CD8-positive, alpha-beta memory T cell (primary cell): ENCODE measurements at places on chromosomes 5 and 9. TPM values are rescaled to one million over a fixed set of nuclear protein-coding genes. Genes with fewer than 3 reads are reported as not detected.

GRCh38 chr9:27073841-27074728 is 34.9 kb upstream of the TEK start:
- DNase-seq = no peak
- H3K4me1 ChIP-seq = no peaks in the 10 kb centered on the region
- H3K27me3 ChIP-seq = no peaks in the 10 kb centered on the region
- no peak overlapping the region for H3K4me3 ChIP-seq
- H3K36me3 ChIP-seq = no peaks in the 10 kb centered on the region

GRCh38 chr5:122941737-122942136 is 94.8 kb downstream of the PPIC start:
- DNase-seq = no peak
- H3K27me3 ChIP-seq = no peaks in the 10 kb centered on the region
- no peaks in the 10 kb centered on the region for H3K36me3 ChIP-seq
- no peak overlapping the region for H3K27ac ChIP-seq

DNA sequence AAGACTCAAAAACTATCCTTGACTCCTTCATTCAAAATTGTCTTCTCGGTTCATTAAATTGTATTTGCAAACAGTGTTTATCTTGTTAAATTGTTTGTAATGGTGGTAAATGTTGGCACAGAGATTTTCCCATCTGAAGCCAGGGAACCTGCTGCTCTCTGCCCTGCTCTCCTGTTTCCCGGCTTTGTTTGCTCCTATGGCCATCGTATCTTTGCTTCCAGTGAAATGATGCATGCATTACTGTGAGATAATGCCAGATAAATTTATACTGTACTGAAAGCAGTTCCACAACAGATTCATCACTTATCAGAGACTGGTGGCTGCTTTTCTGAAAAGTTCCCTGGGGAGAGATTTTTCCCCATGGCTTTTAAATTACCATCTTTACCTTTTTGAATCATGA is 81.4 kb downstream of the CD180 start:
- DNase-seq = no peak
- no peak overlapping the region for H3K4me3 ChIP-seq
- H3K36me3 ChIP-seq = no peaks in the 10 kb centered on the region
- no peaks in the 10 kb centered on the region for H3K27me3 ChIP-seq
- H3K27ac ChIP-seq = no peak overlapping the region

- no peak overlapping the region for H3K4me3 ChIP-seq
- DNase-seq = no peak
- H3K27ac ChIP-seq = no peak overlapping the region
- no peaks in the 10 kb centered on the region for H3K27me3 ChIP-seq
- H3K36me3 ChIP-seq = no peaks in the 10 kb centered on the region
Measured at GRCh38 chr9:129451669-129452068, 169.2 kb downstream of the C9orf50 start.

GRCh38 chr5:68011801-68012200 is 203.8 kb upstream of the PIK3R1 start:
- H3K36me3 ChIP-seq = no peaks in the 10 kb centered on the region
- no peak for DNase-seq
- H3K4me3 ChIP-seq = no peak overlapping the region
- no peak overlapping the region for H3K27ac ChIP-seq

DNA sequence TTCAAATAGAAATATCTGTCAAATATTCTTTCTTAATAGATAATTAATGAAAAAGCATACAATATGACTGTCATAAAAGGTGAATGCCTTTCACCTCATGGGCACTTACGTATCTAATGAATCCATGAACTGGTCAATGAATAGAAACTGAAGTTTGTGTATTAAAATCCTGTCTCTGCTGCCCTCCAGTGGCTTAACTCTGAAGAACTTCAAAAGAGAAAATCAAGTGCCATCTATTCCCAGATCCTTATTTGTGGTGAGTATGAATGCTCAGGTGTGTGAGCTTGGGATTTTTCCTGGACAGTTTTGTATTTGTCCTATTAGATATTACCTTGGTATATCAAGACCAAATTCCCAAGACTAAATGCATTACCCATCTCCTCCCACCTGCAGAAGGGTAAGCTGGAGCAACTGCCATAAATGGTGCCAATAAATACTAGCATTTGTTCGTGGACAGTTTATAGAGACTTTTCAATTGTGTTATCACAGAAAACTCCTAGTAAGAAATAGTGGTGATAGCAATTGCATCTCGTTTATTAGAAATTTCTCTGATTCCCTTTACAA is 44.0 kb upstream of the SVEP1 start:
- no peak overlapping the region for H3K4me3 ChIP-seq
- DNase-seq = no peak
- no peaks in the 10 kb centered on the region for H3K4me1 ChIP-seq
- H3K36me3 ChIP-seq = no peaks in the 10 kb centered on the region
- H3K27ac ChIP-seq = no peak overlapping the region

DNA sequence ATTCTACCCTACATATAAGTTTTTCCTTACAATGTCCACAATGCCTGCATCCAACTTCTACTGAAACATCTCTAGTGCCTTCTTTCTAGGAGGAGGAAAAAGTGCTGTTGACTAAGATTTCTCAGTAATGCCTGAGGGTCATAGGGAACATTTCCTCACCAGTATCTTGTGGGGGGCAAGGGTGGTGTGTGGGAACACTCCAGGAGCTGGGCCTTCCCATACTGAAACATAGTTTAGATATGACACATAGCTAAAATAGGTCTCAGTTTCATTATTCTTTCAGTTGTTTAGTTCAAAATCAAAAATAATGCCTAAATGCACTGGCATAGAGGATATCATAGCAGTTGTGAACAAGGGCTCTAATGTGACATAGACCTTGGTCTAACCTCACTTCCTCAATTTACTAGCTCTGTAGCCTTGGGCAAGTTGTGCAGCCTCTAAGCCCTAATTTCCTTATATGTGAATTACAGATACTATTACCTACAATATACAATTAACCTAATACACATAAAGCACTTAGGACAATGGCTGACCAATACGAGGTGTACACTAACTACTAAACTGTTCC is 66.1 kb downstream of the HAPLN1 start:
- no peaks in the 10 kb centered on the region for H3K36me3 ChIP-seq
- no peaks in the 10 kb centered on the region for H3K4me1 ChIP-seq
- DNase-seq = no peak
- H3K27me3 ChIP-seq = no peaks in the 10 kb centered on the region
- no peak overlapping the region for H3K4me3 ChIP-seq

DNA sequence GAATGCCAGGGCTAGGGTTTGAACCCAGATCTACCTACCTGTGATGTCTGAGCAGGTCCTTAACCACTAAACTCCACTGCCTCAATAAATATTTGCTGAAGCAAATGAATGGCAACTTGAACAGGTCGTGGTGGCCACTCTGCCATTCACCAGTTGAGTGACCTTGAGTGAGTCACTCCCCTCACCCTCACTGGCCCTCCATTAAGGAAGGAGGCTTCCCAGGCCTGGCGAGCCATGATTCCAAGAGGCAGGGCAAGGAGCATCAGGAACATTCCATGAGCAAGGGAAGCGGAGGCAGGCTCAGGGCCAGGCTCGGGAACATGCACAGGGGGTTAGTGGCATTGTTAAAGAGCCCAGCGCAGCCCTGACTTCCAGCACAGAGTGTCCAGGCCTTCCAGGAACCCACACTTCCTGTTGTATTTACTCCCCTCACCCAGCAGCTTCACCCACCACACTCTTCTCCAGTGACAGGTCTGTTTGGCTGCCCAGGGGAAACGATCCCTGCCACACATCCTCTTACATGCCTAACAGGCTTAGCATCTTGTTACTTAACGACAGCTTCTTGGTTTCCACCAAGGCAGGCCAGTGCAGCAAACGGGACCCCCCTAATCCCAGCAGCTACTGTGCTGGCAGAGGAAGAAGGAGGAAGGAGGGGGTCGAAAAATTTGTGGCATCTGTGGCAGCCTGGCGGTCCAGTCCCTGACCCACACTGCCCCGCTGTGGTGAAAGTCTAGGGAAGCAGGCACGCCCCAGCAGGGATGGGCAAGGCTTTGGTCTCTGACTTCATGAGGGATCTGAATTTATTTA is 43.7 kb upstream of the TTC1 start:
- no peak for DNase-seq
- no peaks in the 10 kb centered on the region for H3K4me1 ChIP-seq
- H3K36me3 ChIP-seq = no peaks in the 10 kb centered on the region
- no peak overlapping the region for H3K4me3 ChIP-seq

DNA sequence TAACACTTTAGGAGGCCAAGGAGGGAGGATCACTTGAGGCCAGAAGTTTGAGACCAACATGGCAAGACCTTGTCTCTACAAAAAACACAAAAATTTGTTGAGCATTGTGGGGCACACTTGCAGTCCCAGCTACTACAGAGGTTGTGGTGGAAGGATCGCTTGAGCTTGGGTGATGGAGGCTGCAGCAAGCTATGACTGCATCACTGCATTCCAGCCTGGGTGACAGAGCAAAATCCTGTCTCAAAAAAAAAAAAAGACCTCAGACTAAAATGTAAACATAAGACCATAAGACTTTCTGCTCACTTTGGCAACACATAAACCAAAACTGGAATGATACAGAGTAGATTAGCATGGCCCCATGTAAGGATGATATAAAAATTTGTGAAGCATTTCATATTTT is 24.6 kb upstream of the NANS start:
- no peaks in the 10 kb centered on the region for H3K36me3 ChIP-seq
- H3K27me3 ChIP-seq = no peaks in the 10 kb centered on the region
- DNase-seq = no peak
- peaks cover 7% of the 10 kb centered on the region for H3K4me1 ChIP-seq

DNA sequence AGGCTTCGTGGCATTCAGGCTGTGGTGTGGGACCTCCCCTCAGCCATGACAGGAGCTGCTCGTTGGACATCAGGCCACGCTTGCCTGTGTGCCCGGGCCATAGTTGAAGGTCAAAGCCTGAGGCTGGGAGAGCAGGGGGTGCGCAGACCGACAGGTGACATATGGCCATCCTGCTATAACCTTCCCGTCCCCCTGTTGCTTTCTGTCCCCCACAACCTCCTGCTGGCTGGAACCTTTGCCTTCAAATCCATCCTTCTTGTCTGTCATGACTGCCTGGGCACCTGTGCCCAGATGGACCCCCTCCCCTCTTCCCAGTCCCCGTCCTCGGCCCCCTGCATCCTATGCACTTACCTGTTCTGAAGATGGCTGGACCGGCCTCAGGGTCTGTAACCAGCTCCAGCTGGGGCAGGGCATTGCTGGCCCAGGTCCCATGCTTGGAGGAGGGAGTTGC is 83.2 kb downstream of the WNK2 start:
- peaks cover 6% of the 10 kb centered on the region for H3K27me3 ChIP-seq
- no peaks in the 10 kb centered on the region for H3K36me3 ChIP-seq
- H3K4me1 ChIP-seq = peaks cover 21% of the 10 kb centered on the region

DNA sequence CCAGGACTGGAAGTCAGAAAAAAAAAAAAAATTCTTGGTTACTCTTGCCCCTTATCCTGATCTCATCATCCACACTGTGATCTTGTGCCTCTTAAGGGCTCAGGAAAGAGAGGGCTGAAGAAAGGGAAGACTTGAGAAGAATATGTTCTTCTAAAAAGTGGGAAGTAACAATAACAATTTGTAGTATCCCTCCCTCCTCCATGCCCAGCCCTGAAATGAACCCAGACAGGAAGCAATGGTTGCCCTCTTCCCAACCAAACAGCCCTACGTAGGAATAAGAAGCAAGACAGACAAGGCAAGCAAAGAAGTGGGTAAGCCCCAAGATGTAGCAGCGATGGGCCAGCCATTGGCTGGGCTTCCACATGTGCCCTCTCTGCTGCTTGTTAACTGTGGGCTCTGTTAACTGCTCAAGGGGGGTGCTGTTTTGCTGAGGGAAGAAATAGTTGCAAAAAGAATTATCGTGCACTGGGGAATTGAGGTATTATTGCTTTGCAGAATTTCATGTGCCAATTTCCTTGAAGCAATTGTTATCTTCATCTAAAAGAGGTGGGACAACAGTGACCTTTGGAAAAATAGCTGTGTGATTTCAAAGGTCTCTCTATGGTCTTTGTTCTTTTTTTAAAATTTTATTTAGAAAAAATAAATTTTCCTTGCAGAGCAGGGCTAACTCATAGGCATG is 146.6 kb upstream of the PCA3 start:
- no peak overlapping the region for H3K27ac ChIP-seq
- no peaks in the 10 kb centered on the region for H3K27me3 ChIP-seq
- H3K4me1 ChIP-seq = no peaks in the 10 kb centered on the region
- H3K4me3 ChIP-seq = no peak overlapping the region

GRCh38 chr9:27421577-27421976 is 102.5 kb upstream of the IFNK start:
- no peak for DNase-seq
- H3K4me1 ChIP-seq = no peaks in the 10 kb centered on the region
- no peaks in the 10 kb centered on the region for H3K27me3 ChIP-seq
- H3K36me3 ChIP-seq = no peaks in the 10 kb centered on the region
- H3K27ac ChIP-seq = no peak overlapping the region

GRCh38 chr5:6255956-6256355 is 122.4 kb downstream of the MED10 start:
- no peak overlapping the region for H3K27ac ChIP-seq
- no peaks in the 10 kb centered on the region for H3K4me1 ChIP-seq
- H3K36me3 ChIP-seq = no peaks in the 10 kb centered on the region
- no peaks in the 10 kb centered on the region for H3K27me3 ChIP-seq
- DNase-seq = no peak
- no peak overlapping the region for H3K4me3 ChIP-seq

- peak overlapping the region; percentile 64 for H3K27ac ChIP-seq
- H3K4me3 ChIP-seq = peak overlapping the region; percentile 57
- H3K36me3 ChIP-seq = no peaks in the 10 kb centered on the region
- no peak for DNase-seq
Measured at GRCh38 chr5:132467287-132467984, 23.1 kb downstream of the IRF1 start.

GRCh38 chr5:132471151-132471907 is 19.2 kb downstream of the IRF1 start:
- DNase-seq = no peak
- H3K27ac ChIP-seq = peak overlapping the region; percentile 6
- H3K36me3 ChIP-seq = no peaks in the 10 kb centered on the region
- peaks cover 89% of the 10 kb centered on the region for H3K4me1 ChIP-seq
- H3K4me3 ChIP-seq = no peak overlapping the region

DNA sequence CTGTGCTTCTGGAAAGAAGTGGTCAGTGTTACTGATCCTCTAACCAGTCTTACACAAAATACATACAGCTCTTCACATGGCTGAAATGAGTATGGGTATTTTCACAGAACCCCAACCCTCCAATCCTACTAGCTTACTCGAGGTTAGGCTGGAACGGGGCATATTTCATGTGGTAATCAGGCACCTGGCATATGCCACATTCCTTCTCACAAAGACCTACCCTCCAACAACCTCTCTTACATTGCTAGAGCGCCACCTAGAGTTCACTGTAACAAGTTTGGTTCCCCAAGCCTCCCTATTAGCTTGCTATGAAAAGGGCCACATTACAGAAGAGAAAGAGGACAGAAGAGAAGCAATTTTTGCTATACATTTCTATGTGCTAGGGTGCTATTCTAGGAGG is 597.3 kb downstream of the PRELID2 start:
- H3K27me3 ChIP-seq = no peaks in the 10 kb centered on the region
- DNase-seq = no peak
- no peak overlapping the region for H3K27ac ChIP-seq
- no peaks in the 10 kb centered on the region for H3K36me3 ChIP-seq
- no peak overlapping the region for H3K4me3 ChIP-seq

- no peak overlapping the region for H3K4me3 ChIP-seq
- DNase-seq = no peak
- no peaks in the 10 kb centered on the region for H3K4me1 ChIP-seq
- H3K27me3 ChIP-seq = no peaks in the 10 kb centered on the region
- H3K36me3 ChIP-seq = no peaks in the 10 kb centered on the region
Measured at GRCh38 chr9:94813379-94813778, 86.9 kb downstream of the AOPEP start.

Gene HRCT1
- not detected for total RNA-seq

Gene SNAPC3
- 26.8 TPM for total RNA-seq

Gene CEMIP2
- total RNA-seq = 75.5 TPM

Gene CDKN2B
- 0.09 TPM for total RNA-seq

Gene SPTLC1
- 64.0 TPM for total RNA-seq
